Suprapubic skin (tissue), 4 donors: ENCODE measurements at places on chromosomes 6 and 20. TPM values are rescaled to one million over a fixed set of nuclear protein-coding genes. Genes with fewer than 3 reads are reported as not detected.

The LPA gene
- not detected for total RNA-seq

The DEF6 gene
- total RNA-seq, result 99.9 TPM

The OR2J2 gene
- not detected for total RNA-seq

The EEF1E1 gene
- total RNA-seq, result 24.5 TPM

The MUC21 gene
- total RNA-seq, result not detected

The ADTRP gene
- 30.7 TPM for total RNA-seq

The C6orf58 gene
- not detected for total RNA-seq

The LY6G6F gene
- total RNA-seq, result not detected

The COX4I2 gene
- not detected for total RNA-seq

The HAO1 gene
- not detected for total RNA-seq

The SYCP2 gene
- 1.8 TPM for total RNA-seq

- no peaks in the 10 kb centered on the region for H3K36me3 ChIP-seq
- no peak overlapping the region for H3K4me3 ChIP-seq
- no peaks in the 10 kb centered on the region for H3K4me1 ChIP-seq
- no peaks in the 10 kb centered on the region for H3K27me3 ChIP-seq
- no peak overlapping the region for H3K27ac ChIP-seq
- DNase-seq, result no peak
These were observed 430.7 kb upstream of the KHDRBS2 start for GRCh38 chr6:62716719-62717118.

DNA sequence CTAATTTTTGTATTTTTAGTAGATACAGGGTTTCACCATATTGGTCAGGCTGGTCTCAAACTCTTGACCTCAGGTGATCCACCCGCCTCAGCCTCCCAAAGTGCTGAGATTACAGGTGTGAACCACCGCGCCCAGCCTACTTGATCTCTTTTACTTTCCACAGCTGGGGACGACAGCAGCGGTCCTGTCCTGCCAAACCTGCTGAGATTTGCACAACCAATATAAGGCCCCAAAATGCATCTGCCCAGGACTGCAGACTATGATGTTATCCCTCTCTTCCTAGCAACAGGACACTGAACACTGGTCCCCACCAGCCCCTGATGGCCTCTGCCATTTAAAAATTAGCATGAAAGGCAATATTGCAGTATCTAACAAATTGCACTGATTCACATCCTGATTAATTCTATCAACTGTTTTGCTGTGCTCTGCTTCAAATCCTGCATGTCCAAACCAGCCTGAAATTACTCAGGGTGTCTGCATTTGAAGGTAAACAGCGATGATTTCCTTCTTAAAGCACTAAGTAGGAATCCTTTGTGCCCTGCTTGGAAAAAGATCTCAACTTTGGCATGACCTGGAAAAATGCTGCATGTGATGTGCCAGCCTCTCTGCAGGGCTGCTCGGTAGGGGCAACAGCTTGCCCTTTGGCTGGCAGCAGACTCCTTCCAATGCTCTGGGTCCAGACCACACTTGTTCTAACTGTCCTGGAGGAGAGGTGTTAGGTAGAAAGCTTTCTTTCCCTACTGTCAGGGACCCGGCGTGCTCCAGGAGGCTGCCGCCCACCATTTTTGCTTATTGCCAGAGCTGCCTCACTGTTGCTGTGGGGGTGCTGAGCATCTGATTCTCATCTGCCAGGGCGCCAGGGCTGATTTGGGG, 27.4 kb upstream of the PXDC1 start:
- H3K27me3 ChIP-seq, result no peaks in the 10 kb centered on the region
- no peak overlapping the region for H3K4me3 ChIP-seq
- DNase-seq, result no peak
- peaks cover 7% of the 10 kb centered on the region for H3K4me1 ChIP-seq
- H3K36me3 ChIP-seq, result no peaks in the 10 kb centered on the region
- H3K27ac ChIP-seq, result peak overlapping the region; percentile 8

GRCh38 chr6:103284835-103285234, 1574.9 kb downstream of the HACE1 start:
- H3K27me3 ChIP-seq, result no peaks in the 10 kb centered on the region
- H3K4me1 ChIP-seq, result no peaks in the 10 kb centered on the region
- no peaks in the 10 kb centered on the region for H3K36me3 ChIP-seq
- DNase-seq, result no peak
- no peak overlapping the region for H3K4me3 ChIP-seq

DNA sequence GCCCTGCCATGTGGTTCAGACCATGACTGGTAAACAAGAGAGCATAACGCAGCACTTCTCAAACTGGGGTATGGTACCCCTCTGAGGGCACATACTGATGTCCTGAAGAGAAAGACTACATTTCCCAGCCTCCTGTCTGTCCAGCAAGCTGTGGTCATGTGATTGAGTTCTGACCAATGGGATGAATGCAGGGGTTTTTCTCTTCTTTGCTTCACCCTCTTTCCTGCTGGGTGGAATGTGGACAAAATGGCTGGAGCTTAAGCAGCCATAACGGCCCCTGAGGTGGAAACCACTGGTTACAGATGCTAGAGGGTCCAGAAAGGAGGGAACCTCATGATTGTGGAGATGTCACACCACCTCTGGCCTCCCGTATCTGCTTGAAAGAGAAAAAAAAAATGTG, 19.4 kb upstream of the KCNB1 start:
- H3K4me1 ChIP-seq, result no peaks in the 10 kb centered on the region
- no peaks in the 10 kb centered on the region for H3K36me3 ChIP-seq
- no peak overlapping the region for H3K4me3 ChIP-seq
- H3K27ac ChIP-seq, result no peak overlapping the region
- H3K27me3 ChIP-seq, result peaks cover 8% of the 10 kb centered on the region

- H3K27me3 ChIP-seq, result no peaks in the 10 kb centered on the region
- no peak overlapping the region for H3K27ac ChIP-seq
- DNase-seq, result no peak
- H3K4me1 ChIP-seq, result no peaks in the 10 kb centered on the region
- H3K36me3 ChIP-seq, result no peaks in the 10 kb centered on the region
These were observed 237.2 kb downstream of the CDKAL1 start for GRCh38 chr6:20771409-20771808.

GRCh38 chr6:43800746-43801494, 30.9 kb downstream of the VEGFA start:
- DNase-seq, result no peak
- H3K27ac ChIP-seq, result no peak overlapping the region
- H3K4me1 ChIP-seq, result peaks cover 32% of the 10 kb centered on the region
- H3K4me3 ChIP-seq, result no peak overlapping the region

- H3K4me1 ChIP-seq, result no peaks in the 10 kb centered on the region
- no peaks in the 10 kb centered on the region for H3K36me3 ChIP-seq
- no peak overlapping the region for H3K4me3 ChIP-seq
- H3K27ac ChIP-seq, result no peak overlapping the region
- peaks cover 28% of the 10 kb centered on the region for H3K27me3 ChIP-seq
These were observed 61.1 kb upstream of the GLP1R start for GRCh38 chr6:38987503-38987902.

- H3K27me3 ChIP-seq, result peaks cover 59% of the 10 kb centered on the region
- peaks cover 21% of the 10 kb centered on the region for H3K4me1 ChIP-seq
- H3K4me3 ChIP-seq, result peak within 1 kb of the TSS; percentile 59
- H3K27ac ChIP-seq, result no peak within 1 kb of the TSS
- DNase-seq, result no peak
These were observed at the start of gene PRR18 for GRCh38 chr6:166308033-166308768. Gene PRR18, minus strand, starts transcription at chr6:166308392. Its CDS starts 250 bp downstream, at chr6:166308142.

- H3K27ac ChIP-seq, result no peak overlapping the region
- no peak for DNase-seq
- H3K36me3 ChIP-seq, result no peaks in the 10 kb centered on the region
These were observed 222.6 kb upstream of the TAB2 start for GRCh38 chr6:149094934-149095351.

DNA sequence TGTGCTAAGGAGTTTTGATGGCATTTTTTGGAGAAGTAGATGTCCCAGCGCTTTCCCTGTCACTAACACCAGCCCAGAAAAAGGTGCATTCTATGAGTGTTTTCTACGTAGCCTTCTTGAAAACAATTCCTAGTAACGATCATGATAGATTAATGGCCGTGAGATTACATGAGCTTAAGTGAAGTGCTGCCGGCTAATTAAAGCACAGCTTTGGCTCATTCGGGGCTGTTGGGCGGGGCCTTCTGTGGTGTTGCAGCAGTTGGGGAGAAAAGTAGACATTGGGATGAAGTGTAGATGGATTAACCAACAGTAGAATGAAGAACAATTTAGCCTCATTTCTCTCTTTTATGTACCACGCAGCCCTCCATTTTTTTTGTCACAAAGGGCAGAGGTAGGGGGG, 20.8 kb upstream of the TRAF3IP2 start:
- no peak for DNase-seq
- no peaks in the 10 kb centered on the region for H3K36me3 ChIP-seq
- peaks cover 26% of the 10 kb centered on the region for H3K4me1 ChIP-seq
- no peaks in the 10 kb centered on the region for H3K27me3 ChIP-seq

DNA sequence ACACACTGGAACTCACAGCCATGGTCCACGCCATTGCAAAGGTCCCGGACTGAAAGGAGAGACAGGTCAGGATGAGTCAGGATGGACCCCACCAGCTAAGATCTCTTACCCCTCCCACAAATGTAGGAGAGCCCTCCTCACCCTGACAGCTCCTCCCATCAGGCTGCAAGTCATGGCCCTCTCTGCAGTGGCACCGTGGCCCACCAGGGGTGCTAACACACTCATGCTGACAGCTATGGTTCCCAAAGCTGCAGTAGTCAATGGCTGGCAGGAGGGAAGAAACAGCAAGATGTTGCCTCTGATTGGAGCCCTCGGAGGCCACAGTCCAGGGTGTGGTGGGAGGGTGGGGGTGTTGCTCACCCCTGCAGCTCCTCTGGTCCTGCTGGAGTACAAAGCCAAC, 5.7 kb upstream of the RBPJL start:
- no peak for DNase-seq
- no peaks in the 10 kb centered on the region for H3K4me1 ChIP-seq
- no peaks in the 10 kb centered on the region for H3K36me3 ChIP-seq

DNA sequence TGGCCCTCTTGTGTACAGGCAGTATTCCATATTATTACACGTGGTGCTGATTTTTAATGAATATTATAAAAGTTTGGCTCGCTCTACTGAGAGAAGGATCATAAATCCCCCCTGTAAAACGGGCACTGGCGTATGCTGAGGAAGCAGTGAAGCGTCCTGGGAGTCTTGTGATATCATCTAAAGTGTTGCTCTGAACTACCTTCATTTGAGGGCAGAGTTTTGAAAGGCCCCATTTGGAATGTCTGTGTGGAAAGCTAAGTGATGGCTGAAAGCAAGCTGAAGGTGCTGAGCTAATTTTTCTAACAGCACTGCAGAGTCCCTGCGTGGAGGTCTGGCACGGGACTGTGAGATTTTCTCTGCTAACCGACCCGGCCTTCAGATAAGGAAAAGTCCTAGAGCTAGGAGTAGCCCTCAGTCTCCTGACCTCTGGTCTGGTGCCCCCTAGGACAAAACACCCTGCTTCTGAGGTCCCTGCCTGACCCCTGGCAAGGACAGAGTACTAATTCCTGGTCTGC, 1.3 kb upstream of the BACH2 start:
- no peaks in the 10 kb centered on the region for H3K27me3 ChIP-seq
- DNase-seq, result no peak
- H3K36me3 ChIP-seq, result no peaks in the 10 kb centered on the region
- no peak overlapping the region for H3K27ac ChIP-seq

DNA sequence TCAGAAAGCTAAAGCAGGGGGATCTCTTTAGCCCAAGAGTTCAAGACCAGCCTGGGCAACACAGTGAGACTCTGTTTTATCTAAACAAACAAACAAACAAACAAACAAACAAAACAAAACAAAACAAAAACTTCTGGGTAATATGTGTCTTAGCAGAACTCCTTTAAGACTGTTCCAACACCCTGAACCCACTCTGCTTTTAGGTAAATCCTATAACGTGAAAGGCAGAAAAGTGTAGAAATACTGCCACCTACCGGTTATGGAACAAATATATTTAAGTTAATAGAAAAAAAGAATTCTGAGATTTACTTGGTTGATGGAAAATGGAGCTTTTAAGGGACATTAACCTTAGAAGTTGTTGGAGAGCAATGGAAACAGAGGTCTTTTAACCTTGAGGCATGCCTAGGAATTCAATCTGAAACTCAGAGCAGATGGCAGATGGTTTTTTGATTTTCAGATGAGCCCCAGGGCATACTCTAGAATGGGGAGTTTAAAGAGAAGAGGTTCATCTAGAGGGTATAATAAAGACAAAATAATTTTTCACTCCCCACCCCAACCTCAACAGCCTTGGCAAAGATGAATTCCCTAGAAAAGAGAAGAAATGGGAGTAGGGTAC, 38.5 kb downstream of the SOD2 start:
- H3K4me1 ChIP-seq, result no peaks in the 10 kb centered on the region
- H3K36me3 ChIP-seq, result no peaks in the 10 kb centered on the region
- H3K27ac ChIP-seq, result no peak overlapping the region
- no peak overlapping the region for H3K4me3 ChIP-seq

DNA sequence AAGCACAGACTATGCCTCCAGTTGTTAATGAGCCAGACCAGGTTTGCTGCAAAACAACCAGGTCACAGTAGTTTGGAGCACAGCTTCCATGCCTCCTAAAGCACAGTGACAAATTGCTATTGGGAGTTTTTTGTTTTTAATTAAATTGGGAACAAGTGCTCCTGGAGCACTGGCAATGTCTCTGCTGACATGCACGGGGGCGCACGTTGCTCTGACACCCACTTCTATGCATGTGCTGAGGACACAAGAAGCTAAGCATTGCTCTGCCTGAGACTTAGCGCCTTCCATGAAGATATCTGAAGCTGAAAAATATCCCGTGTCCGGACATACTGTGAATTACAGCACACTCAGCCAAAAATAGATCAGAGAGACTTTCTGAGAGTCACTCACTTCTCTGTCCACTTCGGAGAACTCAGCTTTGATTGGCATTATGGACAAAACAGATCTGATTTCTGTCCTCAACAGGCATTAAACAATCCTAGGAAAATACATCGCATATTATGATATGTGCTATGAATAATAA, 18.6 kb upstream of the GGTLC1 start:
- H3K27ac ChIP-seq, result no peak overlapping the region
- no peak overlapping the region for H3K4me3 ChIP-seq
- H3K4me1 ChIP-seq, result no peaks in the 10 kb centered on the region
- peaks cover 3% of the 10 kb centered on the region for H3K27me3 ChIP-seq
- H3K36me3 ChIP-seq, result no peaks in the 10 kb centered on the region

DNA sequence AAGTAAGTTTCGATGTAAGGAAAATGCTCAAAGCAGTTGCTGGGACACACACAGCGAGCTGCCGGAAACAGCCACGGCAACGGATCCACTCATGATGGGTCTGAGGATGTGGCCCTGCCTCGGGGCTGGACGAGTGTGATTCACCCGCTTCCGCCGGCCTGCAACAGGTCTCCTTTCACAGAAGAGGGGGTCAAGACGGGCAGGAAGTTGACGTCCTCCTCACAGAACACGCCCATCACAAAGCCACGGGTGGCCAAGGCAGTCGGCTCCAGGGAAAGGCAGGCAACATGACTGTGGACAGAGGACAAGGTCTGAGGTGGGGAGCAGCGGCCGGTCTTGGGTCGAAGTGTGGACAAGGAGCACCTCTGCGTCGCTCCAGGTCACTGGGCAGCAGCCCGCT, 29.9 kb upstream of the SMOC2 start:
- H3K27ac ChIP-seq, result no peak overlapping the region
- H3K4me3 ChIP-seq, result no peak overlapping the region
- DNase-seq, result no peak
- no peaks in the 10 kb centered on the region for H3K27me3 ChIP-seq
- H3K4me1 ChIP-seq, result peaks cover 7% of the 10 kb centered on the region

- H3K27ac ChIP-seq, result no peak overlapping the region
- no peak for DNase-seq
- H3K4me3 ChIP-seq, result no peak overlapping the region
- no peaks in the 10 kb centered on the region for H3K27me3 ChIP-seq
These were observed 13.9 kb downstream of the RAMACL start for GRCh38 chr6:166572370-166573261.

- no peaks in the 10 kb centered on the region for H3K27me3 ChIP-seq
- H3K36me3 ChIP-seq, result no peaks in the 10 kb centered on the region
- H3K4me1 ChIP-seq, result no peaks in the 10 kb centered on the region
- H3K27ac ChIP-seq, result no peak overlapping the region
These were observed 995.8 kb upstream of the FLRT3 start for GRCh38 chr20:15333170-15333569.
